ENCODE measurements at places on chromosomes 1 and 21. TPM values are rescaled to one million over a fixed set of nuclear protein-coding genes. Genes with fewer than 3 reads are reported as not detected.

OPRD1 gene
- not detected for total RNA-seq

CLDN8 gene
- total RNA-seq: not detected

SH3GLB1 gene
- total RNA-seq: 82.8 TPM

OR2T35 gene
- total RNA-seq: not detected

DNA sequence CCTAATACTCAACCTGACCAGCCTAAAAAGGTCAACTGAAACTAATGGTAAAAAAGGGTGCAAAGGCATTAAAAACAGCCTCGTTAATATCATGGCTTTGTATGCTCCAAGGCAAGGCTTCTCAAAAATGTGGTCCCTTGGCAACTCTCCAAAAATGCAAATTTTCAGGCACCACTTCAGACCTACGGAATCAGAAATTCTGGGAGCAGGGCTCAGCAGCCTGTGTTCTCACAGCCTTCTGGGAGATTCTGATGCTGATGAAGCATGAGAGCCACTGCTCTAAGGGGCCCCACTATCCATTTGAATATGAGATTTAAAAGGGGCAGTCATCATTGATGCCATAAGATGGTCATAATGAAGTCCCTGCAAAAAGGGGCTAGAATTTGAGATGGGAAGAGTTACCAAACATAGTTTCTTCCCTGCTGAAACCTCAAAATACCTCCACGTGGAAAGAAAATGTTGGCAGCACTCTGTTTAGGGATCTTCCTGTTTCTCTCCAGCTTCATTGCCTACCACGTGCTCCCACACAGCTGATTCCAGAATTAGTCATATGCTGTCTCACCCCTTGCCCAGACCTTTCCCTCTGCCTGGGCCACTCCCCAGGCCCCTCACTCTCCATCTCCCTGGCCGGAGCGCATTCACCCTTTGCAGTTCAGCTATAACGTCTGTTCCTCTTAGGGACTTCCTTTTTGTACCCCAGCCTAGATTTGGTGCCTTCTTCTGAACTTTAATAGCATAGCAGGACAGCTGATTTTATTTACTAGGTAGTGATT is 46.7 kb downstream of the PHC2 start:
- DNase-seq: no peak

- DNase-seq: no peak
These were observed 235.4 kb upstream of the ADAMTS5 start for GRCh38 chr21:27202301-27202700.

DNA sequence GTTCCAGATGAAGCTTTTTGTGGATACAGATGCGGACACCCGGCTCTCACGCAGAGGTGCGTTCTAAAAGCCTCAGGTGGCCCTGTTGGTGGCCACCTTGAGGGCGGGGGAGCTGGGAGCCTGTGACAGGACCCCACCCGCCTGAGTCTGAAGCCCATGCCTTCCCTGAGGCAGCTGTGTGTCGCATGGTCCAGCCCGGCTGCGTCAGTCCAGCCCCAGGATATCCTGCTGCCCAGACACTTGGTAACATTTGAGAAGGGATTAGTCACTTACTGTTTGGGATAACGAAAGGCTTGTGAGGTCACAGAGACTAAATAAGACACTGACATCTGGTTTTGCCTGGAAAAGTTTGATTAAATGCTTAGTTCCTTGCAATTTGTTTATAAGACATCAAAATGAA is 68.9 kb downstream of the UCK2 start:
- no peak for DNase-seq

DNA sequence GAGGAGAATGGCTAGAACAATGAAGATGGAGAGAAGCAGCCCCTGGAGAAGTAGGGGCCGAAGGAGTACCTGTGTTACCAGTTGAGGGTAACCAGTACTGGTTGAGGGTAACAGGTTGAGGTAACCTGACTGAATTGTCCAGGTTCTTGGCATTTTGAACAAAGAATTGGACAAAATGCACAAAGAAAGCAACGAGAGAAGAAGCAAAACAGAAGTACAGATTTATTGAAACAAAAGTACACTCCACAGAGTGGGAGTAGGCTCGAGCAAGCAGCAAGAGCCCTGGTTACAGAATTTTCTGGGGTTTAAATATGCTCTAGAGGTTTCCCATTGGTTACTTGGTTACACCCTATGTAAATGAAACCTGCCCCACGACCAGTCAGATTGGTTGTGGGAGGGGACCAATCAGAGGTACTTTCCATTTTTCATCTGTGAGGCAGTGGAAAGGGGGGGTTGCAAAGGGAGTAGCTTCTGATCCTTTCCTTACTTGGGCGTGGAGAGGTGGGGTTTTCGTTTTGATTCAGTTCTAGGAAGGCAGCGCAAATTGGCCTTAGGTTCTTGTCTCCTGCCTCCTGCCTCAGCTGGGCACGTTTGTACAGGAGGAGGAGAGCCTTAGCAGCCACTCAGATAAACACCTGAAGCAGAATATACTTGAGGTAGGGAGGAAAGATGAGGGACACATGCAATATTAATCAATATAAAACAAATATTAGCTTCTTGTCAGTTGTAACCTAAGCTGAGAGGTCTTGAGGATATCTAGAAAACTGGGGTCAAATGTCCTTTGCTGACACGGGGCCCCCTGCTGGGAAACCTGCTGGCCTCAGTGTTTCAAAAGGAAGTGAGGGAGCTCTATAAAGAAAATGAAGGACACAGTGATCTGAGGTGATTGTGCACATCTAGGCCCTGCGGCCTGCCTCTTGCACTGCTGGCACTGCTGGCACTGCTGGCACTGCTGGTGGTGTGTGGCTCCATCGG is 14.3 kb upstream of the LSM10 start:
- peak; percentile 70 for DNase-seq

GRCh38 chr1:116558140-116558549 is 12.7 kb downstream of the CD58 start:
- no peak for DNase-seq

- no peak for DNase-seq
These were observed 92.5 kb upstream of the RGS4 start for GRCh38 chr1:162976628-162977027.
